Stimulated activated CD4-positive, alpha-beta T cell treated with anti-CD3 and anti-CD28 coated beads, Interleukin-1b, Interleukin-23, amount 100 ng/mL, for 24 hours (primary cell): ENCODE measurements at places on chromosomes 16 and 17.

GRCh38 chr17:29046473-29046839 is 3.5 kb downstream of the PIPOX start:
- no peak for DNase-seq

DNA sequence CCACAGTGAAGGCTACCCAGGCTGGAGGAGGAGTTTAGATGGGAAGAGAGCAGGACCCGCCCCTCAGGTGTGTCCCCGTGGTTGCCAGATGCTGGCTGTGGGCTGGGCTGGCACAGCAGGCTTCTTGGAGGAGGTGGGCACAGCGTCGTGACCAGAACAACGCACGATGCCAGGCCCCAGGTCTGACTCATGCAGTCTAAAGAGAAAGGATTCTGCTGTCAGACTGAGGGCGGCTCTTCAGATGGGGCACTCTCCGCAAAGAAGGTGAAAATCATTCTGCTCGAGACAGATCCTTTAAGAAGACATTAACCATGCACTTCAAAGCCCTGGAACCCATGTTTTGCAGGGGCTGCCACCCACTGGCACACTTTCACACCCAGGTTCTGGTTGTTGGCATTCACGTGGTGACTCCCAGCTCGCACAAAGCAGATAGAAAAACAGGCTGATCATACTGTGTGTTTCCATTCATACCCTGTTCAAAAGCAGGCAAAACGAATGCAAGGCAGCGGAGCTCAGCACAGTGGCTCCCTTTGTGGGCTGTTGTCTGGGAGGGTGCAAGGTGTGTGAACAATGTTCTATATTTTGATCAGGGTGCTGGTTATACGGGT is 19.0 kb downstream of the CACNG4 start:
- DNase-seq, result no peak

- no peak for DNase-seq
These were observed 2.0 kb downstream of the HOXB8 start for GRCh38 chr17:48612854-48613691.

DNA sequence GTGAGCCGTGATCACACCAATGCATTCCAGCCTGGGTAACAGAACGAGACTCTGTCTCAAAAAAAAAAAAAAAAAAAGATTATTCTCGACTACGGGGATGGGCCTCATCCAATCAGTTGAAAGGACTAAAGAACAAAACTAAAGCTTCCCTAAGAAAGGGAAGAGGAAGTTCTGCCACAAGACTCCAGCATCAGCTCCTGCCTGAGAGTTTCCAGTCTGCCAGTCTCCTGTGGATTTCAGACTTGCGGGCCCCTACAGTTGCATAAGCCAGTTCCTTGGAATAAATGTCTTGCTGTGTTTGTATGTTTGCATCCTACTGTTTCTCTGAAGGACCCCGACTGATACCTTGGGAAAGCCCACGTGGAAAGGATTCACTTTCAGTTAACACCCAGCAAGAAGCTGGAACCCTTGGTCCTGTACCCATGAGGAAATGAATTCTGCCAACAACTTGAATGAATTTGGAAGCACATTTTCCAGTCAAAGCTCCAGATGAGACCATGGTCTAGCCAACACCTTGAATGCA is 26.3 kb upstream of the FZD2 start:
- DNase-seq, result no peak

DNA sequence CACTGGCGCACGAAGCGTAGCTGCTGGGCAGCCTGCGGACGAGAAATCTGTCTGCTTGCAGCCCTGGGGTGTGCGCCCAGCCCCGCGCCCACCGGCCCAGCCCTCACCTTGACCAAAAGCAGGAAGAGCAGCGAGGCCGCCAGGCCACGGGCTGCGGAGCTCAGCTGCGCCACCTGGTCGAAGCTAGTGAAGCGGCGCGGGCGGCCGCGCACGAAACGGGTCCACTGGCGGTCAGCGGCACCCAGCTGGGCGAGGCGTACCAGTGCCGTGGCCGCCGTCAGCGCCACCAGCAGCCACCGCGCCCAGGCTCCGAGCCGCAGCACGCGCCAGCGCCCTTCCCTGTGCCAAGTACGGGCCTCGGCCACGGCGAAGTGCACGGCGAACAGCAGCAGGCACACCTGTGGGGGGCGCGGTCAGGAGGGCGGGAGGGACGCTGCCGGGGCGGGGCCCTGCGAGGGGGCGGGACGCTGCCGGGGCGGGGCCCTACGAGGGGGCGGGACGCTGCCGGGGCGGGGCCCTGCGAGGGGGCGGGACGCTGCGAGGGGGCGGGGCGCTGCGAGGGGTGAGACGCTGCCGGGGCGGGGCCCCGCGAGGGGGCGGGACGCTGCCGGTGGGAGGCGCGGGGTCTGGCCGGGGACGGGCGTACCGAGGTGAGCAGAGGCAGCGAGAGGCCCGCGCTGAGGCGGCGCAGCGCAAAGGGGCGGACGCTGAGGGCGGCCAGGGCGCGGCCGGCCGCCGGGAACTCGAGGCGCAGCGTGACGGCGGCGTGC is 43.2 kb downstream of the TSC2 start:
- DNase-seq, result no peak

DNA sequence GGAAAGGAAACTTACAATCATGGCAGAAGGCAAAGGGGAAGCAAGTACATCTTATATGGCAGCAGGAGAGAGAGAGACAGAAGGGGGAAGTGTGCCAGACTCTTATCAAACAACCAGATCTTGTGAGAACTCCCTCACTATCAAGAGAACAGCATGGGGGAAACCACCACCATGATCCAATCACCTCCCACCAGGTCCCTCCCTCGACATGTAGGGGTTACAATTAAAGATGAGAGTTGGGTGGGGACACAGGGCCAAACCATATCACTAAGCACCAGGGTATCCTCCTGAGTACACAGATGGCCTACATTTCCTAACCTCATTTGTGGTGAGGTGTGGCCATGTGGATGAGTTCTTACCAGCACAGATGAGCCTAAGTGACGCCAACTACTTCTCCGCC is 348.6 kb upstream of the ZFHX3 start:
- no peak for DNase-seq

- no peak for DNase-seq
These were observed 32.8 kb downstream of the GLG1 start for GRCh38 chr16:74574146-74574545.

DNA sequence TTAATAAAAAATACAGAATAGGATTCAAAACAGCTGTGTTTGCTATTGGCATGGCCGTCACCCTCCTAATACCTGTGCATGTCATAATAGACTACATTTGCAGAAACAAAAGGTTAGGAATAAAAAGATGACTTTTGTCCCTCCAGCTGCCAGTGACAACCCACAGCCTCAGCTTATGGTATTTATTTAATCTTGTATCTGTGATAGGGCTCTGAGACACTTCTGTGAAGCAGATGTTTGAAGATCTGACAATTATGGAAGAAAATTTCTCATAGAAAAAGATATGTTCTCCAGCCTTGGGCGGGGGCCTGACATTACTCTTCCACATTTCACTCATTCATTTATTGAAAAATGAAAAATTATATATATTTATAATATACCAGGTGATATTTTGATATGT is 62.2 kb downstream of the PITPNC1 start:
- no peak for DNase-seq

DNA sequence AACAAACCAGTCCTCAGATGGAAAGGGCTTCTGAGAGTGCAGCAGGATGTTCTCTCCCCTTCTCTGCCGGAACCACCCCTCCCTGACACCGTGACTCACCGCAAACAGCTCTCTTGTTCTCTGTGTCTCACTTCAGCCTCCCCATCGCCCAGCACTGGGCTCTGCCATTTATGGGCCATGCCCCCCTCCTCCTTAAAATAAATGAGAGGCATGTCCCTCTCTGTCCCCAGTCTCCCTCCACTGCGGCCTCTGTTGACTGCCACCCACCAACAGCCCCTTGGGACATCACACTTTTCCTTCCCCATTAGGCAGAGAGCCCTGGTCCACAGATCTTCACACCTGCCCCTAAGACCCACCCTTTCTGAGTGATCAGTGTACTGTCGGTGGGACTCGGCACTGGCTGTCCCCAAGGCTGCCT is 6.3 kb downstream of the CCDC102A start:
- DNase-seq, result peak; percentile 43

DNA sequence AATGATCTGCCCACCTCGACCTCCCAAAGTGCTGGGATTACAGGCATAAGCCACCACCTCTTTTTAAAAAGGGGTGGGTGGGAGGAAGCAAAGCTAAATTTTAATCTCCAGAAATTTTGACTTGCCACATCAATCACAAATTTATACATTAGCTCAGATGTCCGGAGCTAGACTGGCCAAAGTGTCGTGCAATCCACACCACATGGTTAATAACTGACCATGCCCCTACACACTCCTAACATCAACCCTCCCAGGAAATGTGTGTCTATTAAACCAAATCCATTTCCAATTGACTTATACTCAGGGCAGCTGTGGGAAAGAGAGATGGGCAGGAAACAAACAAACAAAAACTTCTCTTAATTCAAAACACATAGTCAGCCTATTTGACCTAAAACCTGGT is 29.9 kb downstream of the SMURF2 start:
- no peak for DNase-seq

GRCh38 chr16:88454523-88454947 is 1.5 kb downstream of the ZFPM1 start:
- DNase-seq, result no peak

GRCh38 chr17:7403727-7403976 is 245 bp downstream of the TMEM256 start:
- DNase-seq, result no peak

DNA sequence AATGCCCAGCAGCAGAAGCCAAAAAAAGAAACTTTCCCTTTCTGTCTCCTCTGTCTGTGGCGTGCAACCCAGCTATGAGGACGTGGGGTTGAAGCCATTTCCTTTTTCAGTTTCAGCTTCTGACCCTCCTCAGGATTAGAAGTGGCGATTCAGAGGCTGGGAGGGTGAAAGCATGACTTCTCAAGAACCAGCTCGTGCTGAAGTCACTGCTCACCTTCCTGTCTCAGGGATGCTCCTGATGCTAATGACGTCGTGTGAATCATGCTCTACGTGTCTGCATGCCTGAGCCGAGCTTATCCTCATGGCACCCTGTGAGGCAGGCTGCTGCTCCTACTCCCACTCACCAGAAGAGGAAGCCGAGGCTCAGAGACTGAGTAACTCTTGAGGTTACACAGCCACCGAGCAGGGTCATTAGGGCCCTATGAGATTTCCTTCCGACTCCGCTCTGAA is 5.7 kb upstream of the LPO start:
- DNase-seq, result no peak

DNA sequence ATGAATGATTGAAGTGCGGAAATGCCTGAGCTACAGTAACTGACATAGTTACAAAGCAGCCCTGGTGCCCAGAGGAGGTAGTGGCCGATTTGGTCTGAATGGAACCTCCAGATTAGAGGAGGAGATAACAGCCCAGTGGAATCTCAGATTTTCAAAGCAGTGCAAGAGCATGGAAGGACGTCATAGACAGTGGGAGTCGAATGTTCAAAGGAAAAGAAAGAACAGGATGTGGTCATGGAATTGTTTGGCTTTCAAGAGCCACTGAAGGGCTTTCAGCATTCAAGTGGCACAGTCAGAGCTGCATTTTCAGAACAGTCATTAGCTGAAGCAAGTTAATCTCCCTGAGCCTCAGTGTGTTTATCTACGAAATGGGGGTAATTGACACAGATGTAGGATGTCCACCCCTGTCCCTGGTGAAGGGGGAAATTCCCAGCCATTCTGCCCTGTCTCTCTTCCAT is 104.6 kb upstream of the CACNG3 start:
- no peak for DNase-seq

DNA sequence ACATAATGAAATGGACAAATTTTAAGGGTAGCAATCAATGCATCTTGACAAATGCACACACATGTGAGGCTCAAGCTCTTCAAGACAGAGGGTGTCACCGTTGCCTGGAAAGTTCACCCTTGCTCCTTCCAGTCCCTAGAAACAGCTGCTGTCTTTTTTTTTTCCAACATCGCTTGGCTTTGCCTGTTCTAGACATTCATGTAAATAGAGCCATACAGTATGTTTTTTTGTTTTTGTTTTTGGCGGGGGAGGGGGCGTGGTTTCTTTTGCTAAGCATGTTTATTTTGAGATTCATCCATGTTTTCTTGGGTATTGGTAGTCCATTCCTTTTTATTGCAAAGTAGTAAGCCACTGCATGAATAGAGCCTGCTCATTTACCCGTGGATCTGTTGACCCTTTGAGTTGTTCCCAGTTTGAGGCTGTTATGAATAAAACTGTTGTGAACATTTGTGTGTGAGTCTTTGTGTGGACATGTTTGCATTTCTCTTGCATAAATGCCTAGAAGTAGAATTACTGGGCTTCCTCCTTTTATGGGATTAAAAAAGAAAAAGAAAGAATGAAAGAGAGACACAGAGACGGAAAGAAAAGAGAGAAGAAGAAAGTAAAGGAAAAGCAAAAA is 78.4 kb downstream of the NT5M start:
- DNase-seq, result no peak

DNA sequence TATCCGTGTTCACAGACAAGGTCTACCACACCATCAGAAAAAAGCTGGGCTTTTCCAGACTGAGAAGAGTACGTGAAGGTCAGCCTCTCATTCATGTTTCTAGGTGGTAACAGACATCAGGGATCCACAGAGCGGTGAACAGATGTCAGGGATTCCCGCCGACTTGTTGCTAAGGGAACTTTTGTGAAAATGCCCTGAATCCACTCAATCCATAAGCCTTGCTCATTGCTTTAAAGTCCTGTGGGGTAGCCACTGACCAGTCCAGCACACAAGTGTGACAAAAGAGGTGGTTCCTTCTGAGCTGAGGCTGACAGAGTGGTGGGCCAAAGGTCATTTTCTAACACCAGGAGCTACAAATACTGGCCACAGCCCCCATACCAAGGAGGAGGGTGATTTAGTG is 5.9 kb downstream of the GAS7 start:
- no peak for DNase-seq

- DNase-seq, result no peak
These were observed 14.2 kb downstream of the CDH16 start for GRCh38 chr16:66904428-66904845.

DNA sequence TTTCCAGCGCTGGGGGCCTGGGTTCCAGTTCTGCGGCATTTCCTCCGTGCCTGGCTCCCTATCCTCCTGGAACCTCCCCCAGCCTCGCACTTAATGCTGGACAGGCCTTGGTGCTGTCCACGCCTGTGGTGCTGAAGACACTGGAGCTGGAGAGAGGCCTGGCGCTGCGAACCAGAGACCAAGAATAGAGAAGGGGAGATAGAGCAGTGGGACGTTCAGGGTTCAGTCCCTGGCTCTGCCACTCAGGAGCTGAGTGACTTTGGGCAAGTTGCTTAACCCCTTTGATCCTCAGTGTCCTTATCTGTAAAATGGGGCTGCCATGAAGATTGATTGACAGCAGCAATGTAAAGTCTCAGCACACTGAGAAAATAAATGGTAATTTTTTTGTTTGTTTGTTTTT is 11.9 kb downstream of the SBK1 start:
- DNase-seq, result no peak
